Left renal cortex interstitium (tissue), 4 donors: ENCODE measurements at places on chromosomes 5 and 9.

GRCh38 chr5:135213466-135214239 lies 179.6 kb upstream of the PITX1 start:
- DNase-seq = no peak

GRCh38 chr5:177501874-177502678 lies 4.7 kb upstream of the PDLIM7 start:
- DNase-seq = no peak

DNA sequence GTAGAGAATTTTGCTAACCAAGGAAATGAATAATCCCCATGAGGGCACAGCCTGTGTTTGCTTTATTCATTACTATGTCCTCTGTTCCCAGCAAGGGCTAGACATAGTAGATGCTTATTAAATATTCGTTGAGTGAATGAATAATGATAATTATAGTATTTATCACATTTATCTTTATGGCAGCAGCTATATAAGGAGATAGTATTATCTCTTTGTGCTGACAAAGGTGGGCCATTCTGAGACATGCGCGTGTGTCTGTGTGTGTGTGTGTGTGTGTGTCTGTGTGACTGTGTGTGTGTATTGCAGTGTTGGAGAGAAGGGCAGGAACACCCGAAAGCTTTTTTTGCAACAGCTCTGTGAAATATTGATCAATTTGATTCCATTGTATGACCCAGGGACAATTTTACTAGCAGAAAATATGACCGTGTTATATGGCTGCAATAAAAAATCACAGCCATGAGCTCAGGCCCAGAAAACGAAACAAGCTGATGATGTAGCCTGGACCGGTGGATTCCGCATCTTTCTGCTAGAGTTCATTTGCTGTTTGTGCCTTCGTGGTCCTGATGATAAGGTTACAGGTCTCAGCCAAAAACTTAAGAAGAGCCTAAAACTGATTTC lies 39.8 kb downstream of the ZNF618 start:
- no peak for DNase-seq

- no peak for DNase-seq
Measured at GRCh38 chr9:112880650-112881049, 10.0 kb downstream of the SLC46A2 start.

GRCh38 chr5:66340786-66341185 lies 196.7 kb downstream of the SREK1 start:
- no peak for DNase-seq

DNA sequence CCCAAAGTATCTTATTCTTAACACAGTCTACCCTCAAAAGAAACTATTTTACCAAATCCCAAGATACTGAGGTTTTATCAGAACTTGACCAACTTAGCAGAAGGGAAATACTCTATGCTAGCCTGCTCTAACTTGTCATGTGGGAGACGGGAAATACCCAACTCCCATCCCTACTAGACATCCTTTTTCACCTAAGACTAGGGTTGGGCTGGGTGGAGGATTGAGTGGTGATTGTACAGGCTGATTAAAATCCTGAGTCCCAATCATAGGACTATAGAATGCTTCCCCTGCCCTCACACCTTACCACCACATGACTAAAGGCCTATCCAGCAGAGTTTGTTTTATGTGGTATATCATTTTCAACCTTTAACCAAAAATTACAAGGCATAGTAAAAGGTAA lies 786.5 kb downstream of the TAF11L14 start:
- no peak for DNase-seq
